Activated CD4-positive, alpha-beta T cell treated with anti-CD3 and anti-CD28 coated beads, Interleukin-2, amount 10 ng/mL, durations not matched to agents 7 days and 5 days (primary cell): ENCODE measurements at places on chromosomes 6 and 20.

- no peak for DNase-seq
Observed at GRCh38 chr6:167420858-167421766, 96.2 kb downstream of the TTLL2 start.

DNA sequence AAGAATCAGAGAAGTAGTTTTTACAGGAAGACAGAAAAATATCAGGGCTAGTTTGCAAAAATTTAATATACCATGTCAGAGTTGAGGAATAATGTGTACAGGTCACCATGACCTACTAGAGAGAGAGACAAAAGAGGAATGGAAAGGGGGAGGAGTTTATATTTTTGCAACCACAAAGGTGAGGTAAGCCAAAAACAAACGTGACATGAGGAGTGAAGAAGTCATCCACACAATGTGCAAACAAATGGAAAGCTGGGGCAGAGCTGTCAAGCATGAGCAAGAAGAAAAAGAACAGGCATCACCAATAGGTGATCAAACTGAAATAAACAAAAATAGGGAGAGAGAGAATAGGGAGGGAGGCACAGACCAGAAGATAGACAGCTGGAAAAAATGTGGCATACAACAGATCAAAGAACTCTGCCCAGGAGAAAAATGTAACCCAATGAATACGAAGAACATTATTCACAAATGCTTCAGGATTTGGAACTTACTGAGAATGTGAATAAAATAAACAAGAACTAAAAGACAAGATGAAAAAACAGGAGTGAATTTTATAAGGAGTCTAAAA lies 15.5 kb downstream of the RARS2 start:
- DNase-seq: no peak

GRCh38 chr6:163324688-163325389 lies 89.7 kb upstream of the QKI start:
- DNase-seq: no peak

- DNase-seq: no peak
Observed at GRCh38 chr6:41713159-41713649, 22.2 kb downstream of the TFEB start.

DNA sequence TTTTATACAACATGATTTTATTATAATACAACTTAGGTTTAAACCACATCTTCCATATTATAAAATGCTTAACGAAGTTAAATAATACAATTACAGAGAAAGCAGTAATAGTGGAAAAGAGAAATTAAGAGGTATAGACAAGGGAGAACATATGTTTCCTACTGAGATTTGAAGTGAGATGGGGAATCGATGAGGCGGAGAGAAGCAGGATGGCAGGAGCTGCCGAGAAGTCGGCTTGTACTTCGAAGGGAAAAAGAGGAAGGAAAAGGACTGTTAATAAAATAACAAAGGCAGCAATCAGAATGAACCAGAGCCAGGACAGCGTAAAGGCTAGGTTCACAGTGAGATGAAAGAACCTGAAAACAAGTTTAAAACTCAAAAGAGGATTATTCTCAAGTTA lies 15.4 kb downstream of the FBXL4 start:
- DNase-seq: no peak

DNA sequence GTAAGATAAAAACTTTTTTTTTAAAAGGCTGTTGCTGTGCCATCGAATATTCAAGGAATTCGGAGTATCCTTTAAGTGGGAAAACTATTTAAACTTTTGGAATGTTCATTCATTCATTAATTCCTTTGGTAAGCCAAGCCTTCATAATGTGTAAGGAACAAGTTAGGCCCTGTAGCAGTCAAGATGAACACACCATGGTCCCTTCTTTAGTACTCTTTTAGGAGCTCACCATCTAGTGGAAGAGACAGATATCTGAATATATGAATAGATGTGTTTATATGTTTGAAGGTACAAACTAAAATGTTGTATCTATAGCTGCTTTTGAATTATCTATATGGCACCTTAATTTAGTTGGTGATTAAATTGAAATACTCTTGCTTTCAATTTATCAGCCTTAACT lies 5.8 kb downstream of the SPO11 start:
- DNase-seq: no peak

DNA sequence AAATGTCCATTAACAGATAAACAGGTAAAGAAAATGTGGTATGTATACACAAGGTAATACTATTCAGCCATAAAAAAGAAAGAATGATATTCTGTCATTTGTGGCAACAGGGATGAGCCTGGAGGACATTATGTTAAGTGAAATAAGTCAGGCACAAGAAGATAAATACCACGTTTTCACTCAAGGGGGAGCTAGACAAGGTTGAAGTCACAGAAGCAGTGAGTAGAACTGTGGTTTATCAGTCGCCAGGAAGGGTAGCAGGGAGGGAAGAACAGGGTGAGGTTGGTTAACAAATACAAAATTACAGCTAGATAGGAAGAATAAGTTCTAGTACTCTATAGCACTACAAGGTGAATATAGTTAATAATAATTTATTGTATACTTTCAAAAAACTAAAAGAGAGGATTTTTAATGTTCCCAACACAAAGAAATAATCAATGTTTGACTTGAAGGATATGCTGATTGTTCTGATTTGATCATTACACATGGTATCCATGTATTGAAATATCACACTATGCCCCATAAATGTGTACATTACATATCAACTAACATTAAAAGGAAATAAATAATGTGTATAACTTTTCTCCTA lies 21.1 kb downstream of the RTN4IP1 start:
- peak; percentile 59 for DNase-seq

DNA sequence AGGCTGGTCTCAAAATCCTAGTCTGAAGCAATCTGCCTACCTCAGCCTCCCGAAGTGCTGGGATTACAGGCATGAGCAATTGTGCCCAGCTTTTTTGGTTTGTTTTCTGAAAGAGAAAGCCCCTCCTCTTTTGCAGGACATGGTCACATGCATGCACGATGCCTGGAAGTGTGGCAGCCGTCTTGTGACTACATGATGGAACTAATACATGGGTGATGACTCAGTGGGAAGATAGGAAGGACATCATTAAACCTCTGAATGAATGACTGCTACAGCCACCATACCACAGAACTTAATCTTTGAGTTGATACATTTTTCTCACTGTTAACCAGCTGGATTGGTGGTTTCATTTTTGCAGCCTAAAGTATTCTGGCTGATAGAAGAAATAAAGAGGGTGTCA lies 13.4 kb upstream of the CTNNBL1 start:
- DNase-seq: no peak

DNA sequence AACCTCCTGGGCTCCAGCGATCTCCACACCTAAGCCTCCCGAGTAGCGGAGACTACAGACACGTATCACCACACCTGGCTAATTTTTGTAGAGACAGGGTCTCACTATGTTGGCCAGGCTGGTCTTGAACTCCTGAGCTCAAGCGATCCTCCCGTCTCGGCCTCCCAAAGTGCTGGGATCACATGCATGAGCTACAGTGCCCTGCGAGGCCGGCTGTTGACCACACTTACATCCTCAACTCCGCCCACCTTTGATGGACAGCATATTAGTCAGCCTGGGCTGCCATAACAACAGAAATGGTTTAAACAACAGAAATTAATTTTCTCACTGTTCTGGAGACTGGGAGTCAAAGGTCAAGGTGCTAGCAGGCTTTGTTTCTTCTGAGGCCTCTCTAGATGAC lies 107.7 kb downstream of the JPH2 start:
- DNase-seq: no peak

GRCh38 chr6:106747139-106747538 lies 117.8 kb downstream of the QRSL1 start:
- DNase-seq: no peak

GRCh38 chr6:63844287-63844686 lies 208.7 kb downstream of the PHF3 start:
- DNase-seq: no peak

DNA sequence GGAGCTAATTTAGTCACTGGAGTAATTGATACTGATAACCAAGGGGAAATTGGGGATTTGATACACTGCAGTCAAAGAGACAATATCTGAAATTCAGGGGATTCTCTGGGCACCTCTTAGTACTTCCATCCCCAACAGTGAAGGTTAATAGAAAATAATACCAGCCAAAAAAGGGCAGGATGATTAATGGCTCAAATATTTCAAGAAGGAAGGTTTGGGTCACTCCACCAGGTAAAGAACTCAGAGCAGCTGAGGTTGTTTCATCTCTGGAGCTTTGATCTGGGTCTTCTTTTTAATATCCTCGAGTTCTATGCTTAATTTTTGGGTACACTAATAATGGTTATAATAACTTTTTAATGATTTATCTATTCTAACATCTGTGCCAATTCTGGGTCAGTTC lies 70.8 kb downstream of the CDKAL1 start:
- DNase-seq: no peak

- no peak for DNase-seq
Observed at GRCh38 chr6:163263196-163263595, 151.3 kb upstream of the QKI start.
